ENCODE measurements at places on chromosomes 2 and 18.

- DNase-seq = no peak
Observed at GRCh38 chr2:29238497-29238896, 123.3 kb downstream of the CLIP4 start.

DNA sequence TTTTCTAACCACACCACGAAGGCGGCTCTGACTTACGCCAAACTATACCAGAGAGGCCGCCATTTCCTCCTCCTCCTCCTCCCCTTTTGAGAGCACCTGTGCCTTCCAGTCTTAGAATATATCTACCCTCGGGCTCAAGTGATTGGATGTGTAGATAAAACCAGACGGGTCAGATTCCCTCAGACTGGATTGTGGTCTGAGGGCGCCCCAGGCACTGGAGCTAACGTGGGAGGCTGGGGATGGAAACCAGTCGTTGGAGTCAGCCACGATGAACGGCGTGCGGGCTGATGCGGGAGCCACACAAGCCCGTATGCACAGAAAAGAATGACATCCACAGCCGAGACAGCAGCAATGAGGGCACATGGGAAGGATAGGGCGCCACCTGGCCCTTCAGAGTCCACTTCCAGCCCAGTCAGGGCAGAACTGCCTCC lies 12.3 kb upstream of the ODC1 start:
- DNase-seq = no peak

- DNase-seq = no peak
Observed at GRCh38 chr18:67508146-67508545, 8.4 kb downstream of the DSEL start.

DNA sequence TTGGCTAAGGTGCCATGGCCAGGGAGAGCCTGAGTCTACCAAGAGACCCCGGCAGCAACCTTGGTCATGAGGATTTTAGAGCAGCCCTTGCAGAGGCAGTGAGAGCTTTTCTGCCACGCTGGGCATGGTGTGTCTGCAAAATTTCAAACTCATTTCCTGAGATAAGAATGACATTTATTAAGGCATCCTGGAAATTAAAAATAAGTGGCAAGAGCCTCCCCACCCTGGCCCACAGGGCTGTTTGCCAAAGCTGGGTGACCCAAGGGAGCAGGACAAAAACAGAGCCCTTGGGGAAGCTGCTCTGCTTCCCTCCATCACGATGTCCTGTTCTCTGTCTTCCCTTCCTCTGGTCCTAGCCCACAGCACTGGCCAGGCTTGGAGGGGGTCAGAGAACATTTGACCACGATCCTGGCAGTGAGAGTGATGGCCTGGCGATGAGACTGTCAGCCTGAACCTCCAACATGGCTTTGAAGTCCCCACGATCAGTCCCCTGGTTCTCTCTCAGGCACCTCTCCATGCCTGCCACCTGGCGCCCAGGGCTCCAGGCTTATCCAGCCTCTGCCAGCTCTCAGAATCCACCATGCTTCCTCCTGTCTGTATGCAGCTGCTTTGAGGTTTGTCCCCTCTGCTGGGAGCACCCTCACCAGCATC lies 68.9 kb upstream of the RMDN2 start:
- DNase-seq = no peak

DNA sequence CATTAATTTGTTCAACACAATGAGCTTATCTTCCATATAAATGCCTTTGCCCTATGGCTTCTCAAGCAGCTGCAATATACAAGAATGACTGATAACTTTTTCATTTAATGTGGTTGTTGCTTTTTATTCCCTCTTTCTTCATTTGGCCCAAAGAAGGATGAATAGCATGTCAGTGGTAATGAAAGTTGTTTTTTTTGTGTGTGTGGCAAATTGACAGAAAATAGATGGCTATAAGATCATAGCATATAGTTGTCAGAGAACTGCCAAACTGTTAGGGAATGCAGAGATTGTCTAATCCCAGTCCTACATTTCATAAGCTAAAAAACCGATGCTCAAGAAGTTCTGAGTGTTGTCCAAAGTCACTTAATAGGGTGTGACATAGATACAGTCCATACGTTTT lies 244.3 kb downstream of the ACTR3 start:
- DNase-seq = no peak

GRCh38 chr2:153739394-153739793 lies 132.3 kb upstream of the GALNT13 start:
- no peak for DNase-seq

DNA sequence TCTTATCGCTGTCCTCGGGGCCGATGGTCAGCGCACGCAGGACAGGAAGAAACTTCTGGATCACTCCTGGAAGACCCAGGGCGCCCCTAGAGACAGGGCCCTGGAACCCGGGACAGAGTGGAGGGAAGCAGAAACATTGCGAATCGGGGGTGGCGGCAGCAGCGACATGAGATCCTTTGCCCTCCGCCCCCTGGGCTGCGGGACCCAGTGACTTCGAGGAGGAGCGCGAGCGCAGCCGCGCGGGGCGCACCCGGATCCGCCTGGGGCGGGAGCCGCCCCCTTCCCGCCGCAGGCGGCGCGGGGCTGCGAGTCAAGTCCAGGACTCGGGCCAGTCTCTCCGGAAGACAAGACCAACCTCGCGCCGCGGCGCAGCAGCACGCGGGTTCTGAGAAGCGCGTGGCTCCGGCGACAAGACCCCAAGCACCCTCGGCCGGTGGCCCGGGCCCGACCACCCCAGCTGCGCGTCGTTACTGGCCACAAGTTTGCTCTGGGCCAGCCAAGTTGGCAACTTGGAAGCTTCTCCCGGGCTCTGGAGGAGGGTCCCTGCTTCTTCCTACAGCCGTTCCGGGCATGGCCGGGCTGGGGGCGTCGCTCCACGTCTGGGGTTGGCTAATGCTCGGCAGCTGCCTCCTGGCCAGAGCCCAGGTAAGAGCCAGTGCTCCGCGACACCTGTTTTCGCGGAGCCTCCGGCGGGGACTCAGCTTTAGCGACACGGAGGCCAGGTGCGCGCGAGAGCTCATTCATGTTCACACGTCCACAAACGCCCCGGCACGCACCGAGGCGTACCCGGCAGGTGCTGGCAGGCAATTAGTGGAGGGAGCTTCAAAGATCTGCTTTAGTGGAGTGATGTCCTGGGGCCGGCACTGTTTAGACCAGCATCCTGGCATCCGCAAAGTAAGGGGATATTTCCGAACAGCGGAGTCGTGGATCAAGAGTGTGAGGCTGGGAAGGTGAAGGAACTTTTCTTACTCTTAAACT lies at the start of gene PTH2R:
Gene PTH2R, plus strand, starts transcription at position 319 of the 978 bp plus-strand sequence. Its CDS starts 252 bp downstream, at position 571.
- DNase-seq = no peak

- DNase-seq = no peak
Observed at GRCh38 chr2:46866770-46867246, 48.8 kb downstream of the MCFD2 start.

DNA sequence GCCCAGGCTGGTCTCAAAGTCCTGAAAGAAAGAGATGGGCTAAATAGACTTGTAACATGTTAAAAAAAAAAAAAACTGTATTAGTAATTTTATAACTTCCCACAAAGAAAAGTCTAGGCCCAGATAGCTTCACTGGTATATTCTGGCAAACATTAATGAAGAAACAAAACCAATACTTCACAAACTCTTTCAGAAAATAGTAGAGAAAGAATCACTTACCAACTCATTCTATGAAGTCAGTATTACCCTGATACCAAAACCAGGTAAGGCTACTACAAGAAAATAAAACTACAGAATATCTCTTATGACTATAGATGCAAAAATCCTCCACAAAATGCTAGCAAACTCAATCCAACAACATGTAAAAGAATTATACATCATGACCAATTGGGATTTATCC lies 59.9 kb upstream of the ODC1 start:
- DNase-seq = no peak

- DNase-seq = no peak
Observed at GRCh38 chr2:8821276-8822217, 15.9 kb downstream of the KIDINS220 start.

GRCh38 chr2:179513181-179513580 lies 248.5 kb upstream of the SESTD1 start:
- no peak for DNase-seq
